Fibroblast of skin of abdomen (primary cell): ENCODE measurements at places on chromosomes 1 and 21.

GRCh38 chr1:220727519-220727918 lies 20.6 kb upstream of the MTARC2 start:
- DNase-seq, result no peak

GRCh38 chr1:241934866-241935265 lies 22.7 kb upstream of the BECN2 start:
- DNase-seq, result no peak

- peak; percentile 37 for DNase-seq
Observed at GRCh38 chr1:65075123-65075976, 72.7 kb upstream of the AK4 start.

DNA sequence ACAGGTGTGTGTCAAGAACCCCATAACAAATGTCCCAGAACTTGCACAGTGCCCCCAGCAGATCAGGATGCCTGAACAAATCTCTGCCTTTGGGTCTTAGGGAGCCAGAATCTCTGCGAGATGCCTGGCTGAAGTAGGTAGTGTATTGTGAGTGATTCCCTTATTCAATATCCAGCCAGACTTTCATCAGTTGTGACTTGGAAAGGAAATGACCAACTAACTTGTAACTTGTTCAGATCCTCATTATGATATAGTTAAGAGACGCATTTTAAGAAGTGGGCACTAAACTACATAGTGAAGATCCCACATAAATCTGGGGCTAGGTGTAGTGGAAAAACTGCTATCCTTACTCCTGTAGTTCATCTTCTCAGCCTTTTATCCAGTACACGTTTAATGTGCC lies 11.8 kb downstream of the OLIG2 start:
- no peak for DNase-seq

GRCh38 chr1:179143322-179143721 lies 61.5 kb downstream of the TOR3A start:
- peak; percentile 96 for DNase-seq

GRCh38 chr1:232599178-232600041 lies 30.5 kb downstream of the SIPA1L2 start:
- peak; percentile 60 for DNase-seq
